Stimulated activated CD4-positive, alpha-beta T cell treated with anti-CD3 and anti-CD28 coated beads, Interleukin-12 subunit alpha, Interleukin-12 subunit beta, amount 100 ng/mL, for 48 hours (primary cell): ENCODE measurements at places on chromosomes 1 and 21.

- DNase-seq, result peak; percentile 40
Measured at GRCh38 chr1:179121159-179121938, 39.5 kb downstream of the TOR3A start.

DNA sequence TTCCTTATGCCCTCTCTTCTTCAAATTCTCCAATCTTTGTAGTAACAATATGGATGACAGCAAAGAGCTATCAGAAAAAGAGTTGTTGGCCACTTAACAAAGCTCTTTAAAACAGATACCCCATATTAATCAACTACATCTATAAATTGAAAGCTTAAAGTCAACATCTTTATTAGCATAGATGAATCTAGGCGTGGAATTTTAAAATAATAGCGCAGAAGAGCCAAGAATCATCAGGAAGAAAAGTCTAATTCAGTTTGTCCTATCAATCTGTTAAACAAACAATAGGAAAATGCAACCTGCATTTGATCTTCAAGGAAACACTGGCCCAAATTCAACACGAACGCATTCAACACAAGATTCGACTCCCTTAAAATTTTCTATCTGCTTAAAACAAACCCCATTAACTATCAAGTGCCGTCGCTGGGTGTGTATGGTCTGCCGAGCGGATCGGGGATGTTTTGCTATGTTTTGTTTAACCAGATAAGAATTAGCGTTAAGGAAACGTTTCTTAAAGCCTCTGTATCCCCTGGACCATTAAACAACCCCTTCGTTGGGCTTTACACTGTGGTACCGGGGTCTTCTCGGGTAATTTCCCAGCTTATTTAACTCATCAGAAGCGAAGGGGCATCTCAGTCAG lies 1.0 kb downstream of the LYST start:
- no peak for DNase-seq

- peak; percentile 49 for DNase-seq
Measured at GRCh38 chr1:76176000-76176399, 101.5 kb downstream of the ST6GALNAC3 start.

DNA sequence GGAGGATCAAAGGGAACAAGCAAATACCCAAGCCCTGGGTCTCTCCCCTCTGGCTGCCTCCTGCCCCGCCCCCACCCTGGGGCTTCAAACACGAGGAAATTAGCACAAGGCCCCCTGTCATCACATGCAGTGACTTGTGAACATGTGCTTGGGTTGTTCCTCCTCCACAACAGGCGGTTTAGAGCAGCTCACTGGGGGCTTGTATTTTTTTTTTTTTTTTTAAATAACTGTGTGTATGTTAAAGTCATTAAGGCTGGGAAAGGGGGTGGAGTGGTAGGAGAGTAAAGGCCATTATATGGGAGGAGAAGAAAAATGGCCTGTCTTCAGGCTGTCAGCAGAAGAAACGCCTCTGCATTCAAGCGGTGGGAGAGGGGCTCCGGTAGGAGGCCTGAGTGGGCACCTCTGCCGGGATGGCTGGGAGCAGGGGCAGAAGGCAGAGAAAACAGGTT lies 64.2 kb downstream of the PLXNA2 start:
- DNase-seq, result no peak

DNA sequence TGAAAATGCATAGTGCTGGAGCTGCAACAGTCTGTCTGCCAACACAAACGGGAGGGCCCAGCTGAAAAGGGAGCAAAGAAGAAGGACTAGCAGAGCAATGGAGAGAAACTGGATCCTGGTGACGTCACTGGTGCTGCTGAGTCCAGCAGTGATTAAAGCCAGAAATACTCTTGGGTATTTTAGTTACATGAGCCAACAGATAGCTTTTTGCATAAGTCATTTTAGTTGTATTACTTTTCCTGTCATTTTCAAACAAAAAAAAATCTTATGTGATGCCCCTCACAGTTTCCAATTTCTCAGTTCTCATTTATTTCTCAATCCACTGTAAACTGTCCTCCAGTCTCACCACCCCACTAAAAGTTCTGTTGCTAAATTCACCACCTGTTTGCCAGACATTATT lies 38.7 kb upstream of the NEK7 start:
- no peak for DNase-seq

- DNase-seq, result no peak
Measured at GRCh38 chr1:168717906-168718891, 10.8 kb downstream of the DPT start.

GRCh38 chr1:10771789-10772188 lies 24.7 kb downstream of the CASZ1 start:
- DNase-seq, result no peak

- DNase-seq, result no peak
Measured at GRCh38 chr21:28099001-28099705, 893.5 kb downstream of the LTN1 start.
